ENCODE measurements at places on chromosomes 3 and 15.
A peak's percentile ranks its signal among the peaks of the same experiment; 100 is the strongest.

- DNase-seq = peak; percentile 95
Observed at GRCh38 chr15:77633134-77633912, 611 bp upstream of the LINGO1 start.

GRCh38 chr15:68483165-68483564, 51.2 kb upstream of the ITGA11 start:
- DNase-seq = no peak

GRCh38 chr3:100042166-100042981, 71.9 kb downstream of the FILIP1L start:
- no peak for DNase-seq

- DNase-seq = peak; percentile 30
Observed at GRCh38 chr3:97979610-97980009, 7.4 kb upstream of the RIOX2 start.
